ENCODE measurements at places on chromosomes 2 and 18. TPM values are rescaled to one million over a fixed set of nuclear protein-coding genes. Genes with fewer than 3 reads are reported as not detected.

DNA sequence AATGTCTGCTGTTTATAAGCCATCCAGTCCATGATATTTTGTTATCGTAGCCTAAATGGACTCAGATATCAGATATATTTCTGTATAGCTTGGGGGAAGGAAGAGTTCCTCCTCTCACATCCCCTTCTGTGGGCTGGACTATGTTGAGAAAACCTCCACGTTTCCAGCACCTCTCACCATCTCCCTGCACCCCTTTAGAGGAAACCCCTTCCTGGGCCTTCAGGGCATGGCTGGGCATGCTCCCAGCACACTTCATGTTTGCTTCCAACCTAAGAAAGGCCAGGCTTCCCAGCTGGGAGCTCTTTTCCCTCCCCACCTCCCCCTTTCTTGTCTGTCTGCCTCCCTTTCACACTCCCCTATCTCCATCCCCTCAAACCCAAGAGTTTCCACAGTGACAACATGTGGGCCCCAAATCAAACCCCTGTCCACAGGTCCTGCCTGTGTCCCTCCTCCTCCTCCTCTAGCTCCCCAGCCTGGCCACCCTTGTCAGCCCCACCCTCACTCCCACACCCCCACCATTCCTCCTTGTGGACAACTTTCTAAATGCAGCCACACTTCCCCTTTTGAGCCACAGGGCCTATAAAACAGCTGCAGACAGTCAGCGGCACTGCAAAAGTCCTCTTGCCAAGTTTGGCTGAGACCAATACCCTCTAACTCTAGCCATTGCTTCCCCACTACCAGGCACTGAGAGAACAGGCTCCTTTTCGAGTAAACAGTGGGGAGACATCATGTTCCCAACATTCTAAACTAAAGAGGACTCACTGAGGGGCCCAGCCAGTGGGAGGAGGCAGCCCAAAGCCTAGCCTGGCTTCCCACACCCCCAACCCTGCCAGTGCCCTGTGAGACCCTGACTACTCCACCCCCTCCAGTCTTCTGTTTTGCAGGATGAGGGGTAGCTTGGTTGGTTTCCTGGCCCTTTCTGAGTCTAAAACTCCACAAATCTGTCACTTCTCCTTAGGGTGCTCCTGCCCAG, 120.5 kb downstream of the ZFP36L2 start:
- DNase-seq: no peak

DNA sequence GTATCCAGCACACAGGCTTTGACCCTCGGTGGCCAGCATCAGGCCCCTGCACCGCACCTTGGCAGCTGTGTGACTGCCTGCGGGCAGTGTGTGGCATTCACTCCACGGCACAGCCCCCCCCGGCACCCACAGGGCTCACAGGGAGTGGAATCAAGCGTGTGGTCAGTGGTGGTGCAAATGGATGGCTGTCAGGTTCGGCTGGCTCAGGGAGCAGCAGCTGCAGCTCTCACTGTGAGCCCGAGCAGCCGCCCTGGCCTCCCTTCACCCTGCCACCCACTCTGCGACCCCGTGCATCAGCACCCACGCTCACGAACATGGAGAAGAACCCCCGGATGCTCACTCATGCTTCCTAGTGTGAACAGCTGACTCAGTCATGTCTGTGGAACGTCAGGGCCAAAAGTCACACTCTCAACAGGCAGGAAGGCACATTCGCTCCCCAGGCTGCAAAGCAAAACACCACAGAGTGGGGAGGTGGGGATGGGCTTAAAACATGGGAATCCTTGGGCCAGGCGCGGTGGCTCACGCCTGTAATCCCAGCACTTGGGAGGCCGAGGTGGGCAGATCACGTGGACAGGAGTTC, 41.5 kb upstream of the GPC1 start:
- peak; percentile 64 for DNase-seq

DNA sequence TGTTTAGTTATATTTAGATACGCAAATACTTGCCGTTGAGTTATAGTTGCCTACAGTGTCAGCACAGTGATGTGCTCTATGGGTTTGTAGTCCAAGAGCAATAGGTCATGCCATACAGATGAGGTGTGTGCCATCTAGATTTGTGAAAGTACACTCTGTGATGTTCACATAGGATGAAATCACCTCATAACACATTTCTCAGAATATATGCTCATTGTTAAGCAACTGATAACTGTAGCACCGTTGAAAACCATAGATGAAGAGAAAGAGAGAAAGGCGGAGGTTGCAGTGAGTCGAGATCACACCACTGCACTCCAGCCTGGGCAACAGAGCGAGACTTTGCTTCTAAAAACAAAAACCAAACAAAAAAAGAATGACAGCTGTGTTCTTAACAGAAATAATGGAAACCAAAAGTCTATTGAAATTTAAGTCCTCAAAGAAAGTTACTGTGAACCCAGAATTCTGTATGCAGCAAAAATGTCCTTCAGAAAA, 9.5 kb downstream of the DGKD start:
- no peak for DNase-seq

DNA sequence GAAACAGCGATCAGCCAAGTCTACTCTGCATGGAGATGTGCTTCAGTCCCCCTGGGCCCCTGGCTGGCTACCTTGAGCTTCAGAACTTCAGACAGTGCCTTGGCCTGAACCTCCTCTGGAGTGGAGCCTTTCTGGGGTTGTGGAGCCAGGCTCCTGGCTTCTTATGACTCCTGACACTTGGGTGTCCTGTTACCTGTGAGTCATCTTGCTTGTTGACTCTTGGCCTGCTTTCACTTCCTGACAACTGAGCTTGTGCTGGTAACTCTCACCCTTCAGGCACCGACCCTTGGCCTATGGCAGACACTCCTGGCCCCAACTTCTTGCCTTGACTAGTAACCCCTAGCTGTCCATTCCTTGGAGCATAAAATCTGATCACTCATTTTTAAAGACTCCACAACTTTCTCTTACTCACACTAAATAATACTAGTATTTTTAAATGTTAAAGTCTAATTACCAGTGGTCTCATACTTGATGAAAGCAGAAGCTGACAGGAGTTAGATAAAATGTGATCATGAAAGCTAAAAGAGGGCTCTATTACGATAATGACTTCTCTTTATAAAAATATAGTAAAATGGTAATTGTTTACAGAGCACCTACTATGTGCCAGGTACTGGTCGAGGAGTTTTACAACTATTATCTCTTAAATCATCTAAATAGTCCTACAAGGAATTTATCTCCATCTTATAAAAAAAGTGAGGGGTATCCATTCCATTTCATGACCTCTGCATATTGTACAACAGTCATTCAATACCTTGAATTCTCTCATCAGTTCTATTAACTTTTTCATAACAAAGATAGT, 46.3 kb upstream of the VIT start:
- DNase-seq: no peak

GRCh38 chr2:15731889-15732271, 140.2 kb downstream of the DDX1 start:
- no peak for DNase-seq

GRCh38 chr18:65762556-65762955, 11.7 kb downstream of the CDH7 start:
- DNase-seq: no peak

DNA sequence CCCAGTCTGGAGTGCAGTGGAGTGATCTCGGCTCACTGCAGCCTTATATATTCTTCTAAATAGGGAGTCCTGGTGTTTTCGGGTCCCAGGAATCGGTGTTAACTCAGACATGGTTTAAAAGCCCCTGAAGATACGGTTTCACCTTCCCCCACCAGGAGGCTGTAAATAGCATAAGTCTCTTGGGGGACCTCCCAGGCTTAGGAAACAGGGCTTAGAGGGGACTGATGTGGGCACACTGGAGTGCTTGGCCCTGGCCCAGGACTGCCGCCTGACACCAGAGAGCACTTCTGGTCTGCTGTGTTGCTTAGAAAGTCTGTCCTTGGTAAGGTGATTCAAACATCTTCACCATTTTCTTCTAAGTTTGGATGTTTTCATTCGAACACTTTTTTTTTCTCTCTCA, 39.7 kb upstream of the MAP4K4 start:
- DNase-seq: no peak

GRCh38 chr2:100791936-100792308, 28.0 kb upstream of the NPAS2 start:
- DNase-seq: no peak

GRCh38 chr18:8974696-8975095, 127.8 kb upstream of the NDUFV2 start:
- DNase-seq: no peak

- peak; percentile 8 for DNase-seq
Observed at GRCh38 chr18:47391665-47392064, 140.2 kb upstream of the SKOR2 start.

The FKBP1B gene
- 5.0 TPM for total RNA-seq

The ZSWIM2 gene
- 1.2 TPM for total RNA-seq

Measured in mesenteric fat pad (tissue), 1 donor.